NCI-H1436 treated with DMSO at 0.1 percent for 48 hours (cell line): ENCODE measurements at places on chromosomes 6 and 20.

DNA sequence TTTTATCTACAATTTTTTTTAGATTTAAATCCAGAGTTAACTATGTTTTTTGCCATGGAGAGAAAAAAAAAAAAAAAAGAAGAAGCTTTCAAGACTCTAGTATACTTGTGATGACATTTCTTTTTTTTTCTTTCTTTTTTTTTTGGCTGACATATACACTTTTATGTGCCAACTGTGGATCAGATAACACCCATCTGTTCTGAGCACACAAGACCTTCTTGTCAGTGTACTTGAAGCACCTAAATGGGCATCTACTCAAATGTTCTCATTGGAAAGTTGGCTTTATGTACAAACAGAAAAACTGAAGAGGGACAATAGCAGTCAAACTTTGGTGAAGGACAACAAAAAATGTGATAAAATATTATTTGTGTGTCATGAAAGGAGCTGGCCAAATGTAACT, 904.5 kb downstream of the GRIK2 start:
- no peak for DNase-seq

GRCh38 chr20:54382419-54382818, 93.0 kb upstream of the DOK5 start:
- no peak for DNase-seq

GRCh38 chr6:169233181-169233580, 20.5 kb downstream of the THBS2 start:
- DNase-seq, result no peak

GRCh38 chr6:37868447-37868825, 48.9 kb downstream of the ZFAND3 start:
- DNase-seq, result no peak

DNA sequence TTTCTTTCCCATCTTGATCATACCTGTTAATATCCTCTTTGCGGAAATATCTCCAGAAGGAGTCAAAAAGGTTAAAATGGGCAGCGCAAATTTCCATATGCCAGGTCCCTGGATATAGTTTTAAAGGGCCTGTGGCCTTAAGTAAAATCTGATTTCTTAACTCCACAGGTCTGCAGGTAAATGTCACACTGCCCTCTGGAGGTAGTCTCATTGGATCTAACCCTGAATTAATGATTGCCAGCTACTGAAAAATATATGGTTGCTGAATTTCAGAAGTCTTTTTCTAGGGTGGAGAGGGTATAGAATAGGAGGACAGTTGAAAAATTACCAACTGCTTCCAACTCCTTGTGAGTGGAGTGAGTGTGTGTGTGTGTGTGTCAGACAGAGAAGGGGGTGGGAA, 8.5 kb downstream of the MOXD1 start:
- DNase-seq, result no peak

DNA sequence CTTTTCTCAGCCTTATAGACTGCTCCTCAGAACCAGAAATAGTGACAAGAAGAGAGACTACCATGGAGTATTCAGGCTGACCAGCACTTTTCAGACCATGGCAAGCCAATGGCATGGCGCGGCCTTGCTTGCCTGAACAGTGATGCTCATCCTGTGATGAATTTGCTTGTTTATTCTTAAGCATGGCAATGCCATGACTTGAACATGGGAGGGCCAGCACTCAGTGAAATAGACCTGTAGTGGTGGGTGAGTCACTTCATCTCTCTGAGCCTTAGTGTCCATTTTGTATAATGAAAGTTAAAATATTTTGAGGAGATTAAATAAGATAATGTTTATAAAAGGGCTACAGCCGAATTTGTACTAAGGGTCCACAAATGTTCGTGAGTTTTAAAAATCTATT, 79.1 kb downstream of the LRRC1 start:
- DNase-seq, result no peak

DNA sequence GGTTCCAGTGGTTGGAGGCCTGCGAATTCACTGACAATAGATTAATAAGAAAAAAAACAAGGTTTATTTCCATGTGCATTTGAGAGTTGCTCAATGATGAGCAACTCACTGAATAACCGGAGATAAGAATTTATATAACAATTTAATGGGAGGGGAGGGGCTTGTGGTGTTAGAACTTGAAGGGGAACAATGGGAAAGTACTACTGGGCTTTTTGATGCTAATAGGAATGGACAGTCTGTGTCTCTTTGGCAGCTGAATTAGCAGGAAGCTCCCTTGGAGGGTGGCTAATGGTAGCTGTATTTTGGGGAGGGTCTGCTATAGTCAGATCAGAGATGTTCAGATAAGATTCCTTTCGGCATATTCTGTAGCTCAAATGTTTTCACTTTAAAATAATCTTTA, 62.4 kb upstream of the GMDS start:
- no peak for DNase-seq

GRCh38 chr20:44198872-44199271, 11.7 kb downstream of the OSER1 start:
- DNase-seq, result no peak

- DNase-seq, result no peak
Observed at GRCh38 chr6:66558189-66558588, 851.2 kb upstream of the EYS start.

DNA sequence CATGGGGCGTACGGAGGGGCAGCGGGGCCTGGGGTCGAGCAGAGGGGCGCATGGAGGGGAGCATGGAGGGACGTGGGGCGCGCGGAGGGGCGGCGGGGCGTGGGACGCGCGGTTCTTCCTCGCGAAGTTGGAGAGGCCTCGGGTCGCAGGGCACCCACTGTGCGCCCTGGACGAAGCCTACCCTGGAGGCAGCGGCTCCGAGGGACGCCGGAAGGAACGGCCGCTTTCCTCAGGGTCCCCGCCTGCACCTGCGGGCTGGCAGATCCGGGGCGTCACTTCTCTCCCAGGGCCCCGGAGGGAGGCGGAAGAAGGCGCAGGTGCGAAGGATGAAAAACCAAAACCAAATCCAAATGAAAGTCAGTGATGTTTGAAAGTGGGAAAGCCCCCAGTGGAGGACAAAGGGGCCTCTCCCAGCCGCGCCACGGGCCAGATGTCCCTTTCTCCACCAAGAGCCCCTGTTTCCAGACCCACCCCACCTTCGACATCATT, 142.1 kb upstream of the PDE10A start:
- no peak for DNase-seq

DNA sequence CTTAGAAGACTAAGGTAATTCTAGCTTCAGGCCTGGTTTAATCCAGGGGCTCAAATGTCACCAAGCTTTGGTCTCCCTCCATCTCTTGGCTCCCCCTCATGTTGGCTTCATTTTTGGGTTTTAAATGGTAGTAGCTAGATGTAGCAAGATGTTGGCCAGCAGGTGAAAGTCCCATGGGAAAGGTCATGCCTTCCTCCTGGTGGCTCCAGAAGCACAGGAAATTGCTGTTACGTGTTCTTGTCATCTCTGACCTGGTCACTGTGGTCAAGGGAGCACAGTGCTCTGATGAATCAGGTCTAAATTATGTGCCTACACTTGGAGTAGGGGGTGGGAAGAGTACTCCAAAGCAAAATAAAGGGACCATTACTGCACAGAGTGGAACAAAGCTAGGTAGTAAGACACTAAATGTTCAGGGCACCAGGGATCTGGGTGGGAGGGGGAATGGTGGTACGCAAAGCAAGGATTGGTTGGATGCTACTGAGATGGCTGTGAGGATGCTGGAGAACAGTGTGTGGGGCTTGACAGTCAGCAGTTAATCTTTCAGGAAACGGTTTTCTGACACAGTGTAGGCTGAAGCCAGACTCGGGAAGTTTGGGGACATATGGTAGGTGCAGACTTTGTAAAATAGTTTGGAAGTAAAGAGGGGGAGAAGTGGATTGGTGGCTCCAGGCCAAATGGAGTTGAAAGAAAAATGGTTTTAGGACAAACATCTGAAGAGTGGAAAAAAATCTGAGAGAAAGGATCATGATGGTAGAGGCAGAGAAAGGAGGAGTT, 30.1 kb downstream of the CDS2 start:
- DNase-seq, result no peak

GRCh38 chr20:39829256-39829655, 859.8 kb downstream of the MAFB start:
- DNase-seq, result no peak

DNA sequence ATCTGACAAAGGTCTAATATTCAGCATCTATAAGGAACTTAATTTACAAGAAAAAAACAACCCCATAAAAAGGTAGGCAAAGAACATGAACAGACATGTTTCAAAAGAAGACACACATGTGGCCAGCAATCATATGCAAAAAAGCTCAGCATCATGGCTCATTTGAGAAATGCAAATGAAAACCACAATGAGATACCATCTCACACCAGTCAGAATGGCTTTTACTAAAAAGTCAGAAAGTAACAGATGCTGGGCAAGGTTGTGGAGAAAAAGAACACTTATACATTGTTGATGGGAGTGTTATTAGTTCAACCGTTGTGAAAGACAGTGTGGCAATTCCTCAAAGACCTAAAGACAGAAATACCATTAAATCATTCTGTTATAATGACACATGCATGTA, 289.9 kb upstream of the MMS22L start:
- no peak for DNase-seq

GRCh38 chr6:170140129-170140528, 150.7 kb downstream of the DLL1 start:
- no peak for DNase-seq

DNA sequence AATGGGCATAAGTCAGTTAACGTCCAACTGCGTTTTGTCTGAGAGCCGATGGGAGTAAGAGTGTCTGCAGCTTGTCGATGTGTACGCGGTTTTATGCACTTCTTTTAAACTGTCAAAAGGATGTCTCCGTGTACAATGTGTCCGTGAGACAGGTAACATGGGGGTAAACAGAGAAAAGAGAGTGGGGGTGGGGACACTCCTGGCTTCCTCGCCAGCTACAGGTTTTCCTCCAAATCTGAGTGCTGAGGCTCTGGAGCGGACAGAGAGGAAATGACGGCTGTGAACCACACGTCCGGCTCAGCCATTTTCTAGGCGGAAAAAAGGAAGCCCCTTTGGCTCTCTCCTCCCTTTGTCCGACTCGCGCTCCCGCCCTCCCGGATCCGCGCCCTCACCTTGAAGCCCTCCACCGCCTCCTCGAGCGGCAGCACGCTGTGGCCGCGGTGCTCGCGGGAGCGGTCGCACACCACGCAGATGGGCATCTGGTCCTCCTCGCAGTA, 916 bp downstream of the TRIM27 start:
- DNase-seq, result no peak

GRCh38 chr20:33551778-33552177, 61.9 kb downstream of the CBFA2T2 start:
- no peak for DNase-seq

GRCh38 chr6:28115799-28116198, 8.6 kb upstream of the ZSCAN16 start:
- DNase-seq, result no peak

- no peak for DNase-seq
Observed at GRCh38 chr6:38988736-38989449, 59.7 kb upstream of the GLP1R start.

DNA sequence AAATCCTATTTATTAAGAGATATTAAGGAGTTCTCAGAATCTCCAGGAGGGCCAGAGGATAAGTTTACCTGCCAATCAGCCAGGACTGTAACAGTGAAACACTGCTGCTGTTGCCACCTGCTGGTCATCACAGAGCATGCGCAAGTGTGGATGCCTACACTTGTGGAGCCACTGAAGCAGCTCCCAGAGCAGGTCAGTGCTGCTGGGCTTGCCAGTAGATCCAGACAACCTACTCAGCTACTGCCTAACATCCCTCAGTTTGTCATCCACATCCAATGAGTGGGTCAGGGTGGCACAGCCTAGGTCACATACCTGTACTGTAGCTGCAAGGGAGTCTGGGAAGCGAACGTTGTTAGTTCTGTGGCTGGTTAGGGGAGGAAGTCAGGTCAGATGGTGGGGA, 18.3 kb upstream of the NHSL1 start:
- no peak for DNase-seq

DNA sequence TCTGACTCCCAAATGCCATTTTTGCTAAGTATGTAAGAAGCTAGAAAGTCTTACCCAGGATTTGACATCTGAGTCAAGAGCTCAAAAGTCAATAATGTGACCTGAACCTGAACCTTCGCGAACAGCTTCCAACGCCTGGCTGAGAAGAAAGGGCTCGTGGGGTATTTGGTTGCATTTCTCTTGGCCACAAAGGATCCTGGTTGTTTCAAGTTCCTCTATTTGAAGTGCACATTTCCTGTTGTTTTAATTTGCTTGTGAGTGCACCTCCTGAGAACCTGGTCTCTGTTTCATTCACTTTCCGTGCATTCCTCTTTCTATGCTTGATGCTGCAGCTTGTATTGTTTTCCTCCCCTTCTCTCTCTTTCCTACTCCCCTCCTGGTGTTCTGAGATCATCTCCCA, 212.5 kb downstream of the FOXA2 start:
- DNase-seq, result peak; percentile 68

- no peak for DNase-seq
Observed at GRCh38 chr6:82419132-82419581, 55.5 kb downstream of the TPBG start.

DNA sequence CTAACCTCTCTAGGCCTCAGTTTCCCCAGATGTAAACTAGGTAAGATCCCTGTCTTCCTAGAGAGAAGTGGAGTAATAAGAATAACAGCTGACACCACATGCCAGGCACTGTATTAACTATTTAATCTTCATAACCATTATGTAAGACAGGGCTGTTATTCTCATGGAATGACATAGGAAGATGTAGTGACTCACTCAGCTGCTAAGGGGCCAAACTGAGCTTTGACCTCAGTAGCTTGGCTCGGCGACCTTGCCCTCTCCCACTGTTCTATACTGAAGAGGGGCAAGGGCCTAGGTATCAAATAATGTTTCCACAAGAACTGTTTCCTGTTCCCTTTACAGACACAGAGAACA, 2.9 kb upstream of the MDGA1 start:
- DNase-seq, result no peak

DNA sequence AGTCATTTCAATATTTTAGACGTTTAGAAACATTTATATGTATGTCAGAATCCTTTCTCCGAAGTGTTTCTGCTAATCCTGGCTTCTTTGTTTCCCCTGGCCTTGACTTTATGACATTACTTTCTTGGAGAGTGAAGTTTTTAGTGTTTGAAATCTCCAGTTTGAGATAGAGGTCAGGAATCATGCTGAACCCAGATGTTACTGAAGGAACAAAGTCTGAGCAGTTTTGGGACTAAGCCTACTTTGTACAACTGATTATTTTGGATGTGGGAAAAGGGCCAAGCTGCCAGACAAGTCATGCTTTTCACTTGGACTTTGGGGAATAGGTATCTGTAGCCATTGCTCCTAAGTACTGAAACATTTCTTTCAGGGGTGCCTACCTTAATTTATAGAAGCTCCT, 2.3 kb downstream of the RNF144B start:
- DNase-seq, result no peak

- DNase-seq, result no peak
Observed at GRCh38 chr6:11692451-11693376, 85.9 kb downstream of the ADTRP start.

GRCh38 chr20:58651946-58652605, 993 bp downstream of the STX16 start:
- DNase-seq, result no peak

GRCh38 chr6:100913400-100914276, 32.5 kb upstream of the ASCC3 start:
- no peak for DNase-seq

- no peak for DNase-seq
Observed at GRCh38 chr20:63177134-63177784, 38.7 kb downstream of the YTHDF1 start.

- DNase-seq, result no peak
Observed at GRCh38 chr6:105136431-105137350, 43.1 kb downstream of the POPDC3 start.

GRCh38 chr6:35382015-35382414, 39.7 kb downstream of the PPARD start:
- DNase-seq, result no peak

GRCh38 chr6:146224449-146224848, 195.6 kb downstream of the GRM1 start:
- no peak for DNase-seq
